ENCODE measurements at places on chromosomes 5 and 9.

- DNase-seq: no peak
Observed at GRCh38 chr5:31362931-31363568, 168.8 kb downstream of the DROSHA start.

DNA sequence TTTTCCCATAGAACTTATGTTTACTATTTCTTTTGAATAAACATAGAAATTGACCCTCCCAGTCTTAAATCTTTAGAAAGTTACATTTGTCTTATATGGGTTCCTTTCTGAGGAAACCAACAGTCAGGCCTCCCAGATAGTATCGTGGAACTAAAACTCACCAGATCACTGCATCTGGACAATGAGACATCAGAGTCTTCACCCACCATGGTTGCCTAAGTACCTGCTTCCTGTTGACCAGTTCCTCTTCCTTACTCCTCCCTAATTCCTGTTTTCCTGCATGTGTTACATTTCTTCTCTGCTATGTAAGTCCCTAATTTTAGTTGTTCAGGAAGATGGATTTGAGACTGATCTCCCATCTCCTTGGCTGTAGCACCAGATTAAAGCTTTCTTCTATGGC is 462.2 kb downstream of the DIRAS2 start:
- no peak for DNase-seq

- DNase-seq: no peak
Observed at GRCh38 chr5:54073735-54074134, 236.6 kb downstream of the ARL15 start.

- DNase-seq: no peak
Observed at GRCh38 chr9:85941966-85942912, 1.3 kb downstream of the NAA35 start.

DNA sequence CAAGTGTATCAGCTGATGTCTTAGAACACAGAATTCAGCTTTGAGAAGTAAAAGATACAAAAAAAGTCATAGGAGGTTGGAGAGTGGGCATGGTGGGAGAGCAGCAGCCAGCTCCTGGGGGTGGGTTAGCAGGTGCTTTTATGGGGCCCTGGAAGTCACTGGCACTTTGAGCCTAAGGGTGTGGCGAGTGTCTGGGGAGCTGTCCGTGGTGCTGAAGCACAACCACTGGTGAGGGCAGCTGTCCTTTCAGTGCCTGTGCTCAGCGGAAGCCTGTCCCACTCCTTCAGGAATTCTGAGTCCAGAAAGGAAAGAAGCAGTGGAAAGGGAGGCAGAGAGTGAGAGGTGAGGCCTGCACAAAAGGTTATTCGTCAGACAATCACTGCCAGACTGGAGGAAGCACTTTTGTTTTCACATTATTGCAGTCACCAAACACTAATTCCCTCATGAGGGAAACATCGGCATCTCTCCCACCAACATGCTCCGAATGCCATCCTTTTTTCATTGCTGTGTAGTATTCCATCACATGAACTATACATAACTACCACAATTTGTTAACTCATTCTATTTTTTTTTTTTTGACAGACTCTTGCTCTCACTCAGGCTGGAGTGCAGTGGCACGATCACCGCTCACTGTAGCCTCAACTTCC is 59.4 kb upstream of the RAPGEF1 start:
- DNase-seq: peak; percentile 57

GRCh38 chr9:134825025-134825424 is 55.6 kb upstream of the FCN2 start:
- no peak for DNase-seq

GRCh38 chr5:179298181-179298993 is 46.9 kb downstream of the ADAMTS2 start:
- DNase-seq: no peak

DNA sequence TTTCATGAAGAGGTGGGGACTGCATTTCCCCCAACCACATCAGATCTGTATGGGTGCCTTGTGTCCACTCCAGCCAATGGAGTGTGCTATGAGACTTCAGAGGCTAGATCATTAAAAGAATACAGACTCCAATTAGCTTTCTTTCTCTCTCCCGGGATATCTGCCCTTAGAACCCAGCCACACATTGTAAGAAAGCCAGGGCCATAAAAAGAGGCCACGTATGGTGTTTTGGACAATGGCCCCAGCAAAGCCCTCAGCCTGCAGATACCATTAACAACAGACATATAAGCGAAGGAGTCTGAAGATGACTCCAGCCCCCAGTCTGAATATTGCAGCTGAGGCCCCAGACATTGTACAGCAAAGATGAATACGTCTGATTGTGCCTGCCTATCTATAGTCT is 21.5 kb downstream of the IL6ST start:
- DNase-seq: no peak
